Activated naive CD8-positive, alpha-beta T cell treated with anti-CD3 and anti-CD28 coated beads, Interleukin-2, amount 10 ng/mL, durations not matched to agents 7 days and 5 days (primary cell): ENCODE measurements at places on chromosomes 4 and X. TPM values are rescaled to one million over a fixed set of nuclear protein-coding genes. Genes with fewer than 3 reads are reported as not detected.

ABLIM2 gene
- total RNA-seq, result 1.7 TPM

OTC gene
- not detected for total RNA-seq

SOD3 gene
- not detected for total RNA-seq

PAGE2 gene
- total RNA-seq, result not detected

PLAC8 gene
- total RNA-seq, result 314 TPM

FAT4 gene
- 0.06 TPM for total RNA-seq

KLHL34 gene
- total RNA-seq, result 0.72 TPM

PPEF2 gene
- 0.17 TPM for total RNA-seq

ERAS gene
- not detected for total RNA-seq

GAB3 gene
- total RNA-seq, result 17.7 TPM

- DNase-seq, result no peak
Observed at GRCh38 chrX:15748841-15749240, 10.8 kb downstream of the CA5B start.

- DNase-seq, result no peak
Observed at GRCh38 chr4:62816566-62816965, 1592.7 kb downstream of the TECRL start.

DNA sequence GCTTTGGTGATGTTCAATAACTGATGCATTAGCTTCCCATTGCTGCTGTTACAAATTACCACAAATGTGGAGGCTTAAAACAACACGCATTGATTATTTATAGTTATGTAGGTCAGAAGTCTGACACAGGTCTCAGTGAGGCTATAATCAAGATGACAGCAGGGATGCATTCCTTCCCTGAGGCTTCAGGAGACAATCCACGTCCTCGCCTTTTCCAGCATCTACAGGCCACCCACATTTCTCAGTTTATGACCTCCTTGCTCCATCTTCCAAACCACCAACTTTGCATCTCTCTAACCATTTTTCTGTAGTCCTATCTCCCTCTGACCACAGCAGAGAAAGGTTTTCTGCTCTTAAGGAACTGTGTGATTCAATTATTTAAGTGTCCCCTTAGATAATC is 92.5 kb downstream of the GASK1B start:
- DNase-seq, result no peak

DNA sequence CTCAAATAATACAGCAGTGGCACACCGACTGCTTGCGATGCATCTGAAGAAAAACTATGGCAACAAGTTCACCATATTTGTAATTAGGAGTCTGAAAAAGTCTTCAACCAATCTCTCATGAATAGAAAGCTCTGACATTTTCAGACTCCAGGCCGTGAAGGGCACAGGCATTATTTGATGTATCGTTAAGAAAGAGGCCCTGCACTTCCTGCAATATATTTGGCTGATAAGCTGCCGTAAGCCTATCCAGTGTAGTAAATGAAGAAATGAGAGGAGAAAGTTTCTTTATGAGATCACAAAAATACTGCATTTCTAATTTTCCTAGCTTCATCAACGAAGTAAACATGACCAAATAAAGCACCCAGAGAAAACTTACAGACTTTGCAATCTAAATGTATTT is 613.8 kb upstream of the TECRL start:
- no peak for DNase-seq

DNA sequence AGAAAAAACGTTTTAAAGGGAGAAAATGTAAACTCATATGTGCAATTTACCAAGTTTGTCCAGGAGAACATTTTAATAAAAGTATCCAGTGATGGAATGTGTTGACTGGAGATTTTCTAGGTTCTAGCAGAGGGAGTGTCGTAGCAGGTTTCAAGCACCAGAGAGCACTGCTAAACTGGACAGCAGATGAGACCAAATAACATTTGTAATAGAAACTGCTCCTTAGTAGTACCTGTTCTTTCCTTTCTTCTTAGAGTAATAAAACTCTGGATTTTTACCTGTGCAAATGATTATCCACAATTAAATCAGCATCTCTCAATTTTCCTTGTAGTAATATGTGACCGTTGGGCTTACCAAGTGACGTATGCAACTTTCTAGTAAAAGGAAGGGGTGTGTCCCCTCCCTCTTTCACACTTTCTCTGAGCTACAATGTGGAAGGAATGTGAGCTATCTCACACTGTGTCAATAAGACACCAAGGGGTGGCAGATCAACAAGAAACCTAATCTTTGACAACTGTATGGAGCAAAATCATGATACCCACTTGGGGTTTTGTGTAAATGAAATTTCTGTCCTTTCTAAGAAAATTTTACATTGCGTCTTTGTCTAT is 9.5 kb downstream of the HPGDS start:
- DNase-seq, result no peak

DNA sequence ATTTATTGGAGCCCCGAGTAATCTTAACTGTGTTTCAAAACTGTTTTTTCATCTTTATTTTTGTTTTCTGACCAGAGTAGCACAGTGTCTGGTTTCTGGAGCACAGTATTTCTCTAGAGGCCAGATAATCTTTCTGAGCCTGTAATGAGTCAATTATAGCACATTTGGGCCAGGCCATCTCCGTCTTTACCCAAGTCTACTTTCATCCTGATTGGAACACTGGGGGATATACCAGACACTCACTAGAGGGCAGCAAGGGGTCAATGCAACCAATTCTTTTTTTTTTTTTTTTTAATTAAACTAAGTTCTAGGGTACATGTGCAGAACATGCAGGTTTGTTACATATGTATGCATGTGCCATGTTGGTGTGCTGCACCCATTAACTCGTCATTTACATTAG is 282.0 kb downstream of the ARHGAP24 start:
- no peak for DNase-seq

- peak; percentile 17 for DNase-seq
Observed at GRCh38 chrX:6226596-6227452, 1.8 kb downstream of the NLGN4X start.

- DNase-seq, result no peak
Observed at GRCh38 chrX:78708262-78708661, 39.3 kb upstream of the LPAR4 start.

DNA sequence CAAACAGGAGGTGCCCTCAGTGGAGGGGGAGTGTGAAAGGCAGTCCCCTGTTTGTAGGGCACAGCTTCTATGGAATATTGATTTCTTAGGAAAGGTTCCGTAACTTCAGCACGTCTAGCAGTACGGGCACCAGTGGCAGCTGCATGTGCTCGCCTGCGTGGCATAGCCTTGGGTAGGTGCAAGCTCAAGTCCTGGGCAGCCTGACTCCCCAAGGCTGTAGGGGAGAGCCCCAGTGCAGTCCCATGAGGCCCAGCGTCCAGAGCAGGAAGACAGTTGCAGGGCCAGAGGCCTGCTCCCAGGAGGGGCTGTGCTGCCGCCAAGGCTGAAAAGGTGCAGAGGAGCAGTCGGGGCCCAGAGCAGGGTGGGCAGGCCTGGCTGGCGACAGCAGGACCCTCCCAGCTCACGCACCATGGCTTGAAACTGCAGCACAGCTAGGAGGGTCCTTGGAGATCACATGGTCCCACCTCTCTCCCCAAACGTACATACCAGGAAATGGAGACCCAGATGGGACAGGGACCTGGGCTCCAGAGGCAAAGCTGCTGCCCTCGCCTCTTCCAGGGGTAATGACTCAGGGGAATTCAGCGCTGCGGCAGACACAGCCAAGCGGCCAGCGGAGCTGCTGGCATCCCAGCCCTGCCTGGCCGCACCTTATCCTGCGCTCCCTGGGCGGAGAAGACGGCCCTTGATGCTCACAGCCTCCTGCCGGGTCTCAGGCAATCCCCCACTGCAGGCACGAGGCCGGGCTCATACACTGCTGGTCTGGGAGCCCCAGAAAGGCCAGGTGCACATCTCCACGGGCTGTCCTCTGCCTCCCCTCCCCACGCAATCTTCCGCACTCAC is 6.0 kb upstream of the DUSP9 start:
- DNase-seq, result no peak

DNA sequence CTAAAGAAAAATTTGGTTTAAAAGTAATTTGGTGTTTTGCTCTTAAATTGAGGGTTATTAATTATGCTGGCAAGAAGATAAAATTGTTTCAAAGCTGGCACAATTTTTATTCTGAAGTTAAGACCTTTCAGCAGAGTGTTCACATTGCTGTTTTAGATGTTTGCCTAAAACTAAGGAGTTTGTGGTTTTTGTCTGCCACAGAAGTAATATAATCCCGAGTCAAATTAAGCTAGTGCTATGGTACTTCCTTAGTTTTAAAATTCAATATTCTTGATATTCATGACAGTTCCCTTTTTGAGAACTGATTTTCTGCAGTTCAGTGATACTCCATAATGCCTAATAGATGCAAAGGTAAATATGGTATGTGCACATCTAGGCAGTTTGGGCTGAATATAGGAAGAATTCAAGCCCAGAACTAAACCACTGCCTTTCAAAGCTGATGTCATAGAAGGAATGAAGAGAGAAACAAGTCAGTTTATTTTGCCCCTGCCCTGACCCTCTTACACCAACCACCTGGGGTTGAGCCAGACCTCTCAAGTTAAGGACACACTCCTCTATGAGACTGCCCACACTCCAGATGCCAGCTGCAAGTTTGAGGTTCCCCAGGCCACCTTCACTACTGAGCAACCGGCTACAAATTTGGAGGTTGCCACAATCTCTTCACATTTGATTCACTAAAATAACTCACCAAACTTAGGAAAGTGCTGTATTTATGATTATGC is 32.1 kb upstream of the VEGFC start:
- no peak for DNase-seq

DNA sequence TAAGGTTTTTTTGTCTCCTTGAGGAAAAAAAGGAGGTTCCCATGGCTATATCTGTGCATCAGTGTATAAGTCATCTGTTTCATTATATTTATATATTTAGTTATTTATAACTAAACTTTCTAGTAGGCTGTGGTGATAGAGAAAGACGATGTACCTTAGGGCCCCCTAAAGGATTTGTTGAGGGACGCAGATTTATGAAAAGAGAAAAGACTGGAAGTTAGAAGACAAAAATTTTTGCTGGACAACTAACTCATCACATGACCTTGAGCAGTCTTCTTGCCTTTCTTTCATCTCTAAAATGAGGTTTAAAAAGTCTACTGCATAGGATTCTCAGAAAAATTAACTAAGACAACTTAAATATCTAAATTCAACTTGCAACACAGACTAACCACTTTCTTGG is 6.1 kb downstream of the GASK1B start:
- no peak for DNase-seq

- DNase-seq, result no peak
Observed at GRCh38 chr4:174999407-174999806, 81.2 kb downstream of the ADAM29 start.

- DNase-seq, result no peak
Observed at GRCh38 chr4:88169298-88169697, 10.9 kb upstream of the ABCG2 start.

DNA sequence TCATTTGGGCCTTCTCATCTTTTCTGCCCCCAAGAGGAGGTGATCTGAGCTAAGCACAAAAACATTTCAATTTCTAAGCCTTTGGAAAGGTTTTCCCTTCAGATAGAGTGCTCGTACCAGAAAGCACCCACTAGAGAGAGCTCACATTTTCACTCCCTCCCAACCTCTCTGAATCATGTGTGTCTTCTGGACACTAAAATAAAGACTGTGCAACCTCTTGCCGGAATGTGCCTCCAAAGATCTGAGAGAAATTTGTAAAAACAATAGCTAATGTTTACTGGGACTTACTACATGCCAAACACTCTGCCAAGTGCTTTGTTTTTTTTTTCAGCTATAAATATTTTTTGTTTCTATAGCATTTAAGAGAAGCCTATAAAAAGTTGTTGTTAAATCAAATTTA is 120.6 kb upstream of the LNX1 start:
- no peak for DNase-seq

GRCh38 chr4:145199051-145199716 is 18.8 kb upstream of the OTUD4 start:
- no peak for DNase-seq

- DNase-seq, result no peak
Observed at GRCh38 chr4:109332926-109333464, 30.5 kb upstream of the COL25A1 start.

GRCh38 chr4:161577579-161578301 is 586.1 kb downstream of the FSTL5 start:
- no peak for DNase-seq

- DNase-seq, result no peak
Observed at GRCh38 chr4:80306260-80306659, 29.3 kb upstream of the CFAP299 start.

DNA sequence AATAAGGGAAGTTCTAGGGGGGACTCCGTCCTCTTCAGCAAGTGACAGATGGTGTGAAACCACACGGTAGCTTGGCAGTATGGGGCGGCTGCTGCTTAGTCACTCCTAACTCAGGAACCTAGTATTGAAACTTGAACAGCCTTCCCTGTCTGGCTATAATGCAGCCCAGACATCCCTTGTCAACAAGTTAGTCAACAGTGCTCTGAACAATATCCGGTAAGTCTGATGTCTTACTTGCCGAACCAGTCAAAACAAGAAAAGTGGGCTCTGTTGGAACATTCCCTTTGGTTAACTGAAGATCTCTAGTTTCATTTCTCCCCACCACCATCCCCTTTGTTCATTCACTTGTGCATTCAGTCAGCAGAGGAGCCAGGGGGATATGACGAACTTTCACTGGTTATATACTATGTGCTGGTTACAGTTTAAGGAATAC is 18.7 kb upstream of the CXCL13 start:
- no peak for DNase-seq

DNA sequence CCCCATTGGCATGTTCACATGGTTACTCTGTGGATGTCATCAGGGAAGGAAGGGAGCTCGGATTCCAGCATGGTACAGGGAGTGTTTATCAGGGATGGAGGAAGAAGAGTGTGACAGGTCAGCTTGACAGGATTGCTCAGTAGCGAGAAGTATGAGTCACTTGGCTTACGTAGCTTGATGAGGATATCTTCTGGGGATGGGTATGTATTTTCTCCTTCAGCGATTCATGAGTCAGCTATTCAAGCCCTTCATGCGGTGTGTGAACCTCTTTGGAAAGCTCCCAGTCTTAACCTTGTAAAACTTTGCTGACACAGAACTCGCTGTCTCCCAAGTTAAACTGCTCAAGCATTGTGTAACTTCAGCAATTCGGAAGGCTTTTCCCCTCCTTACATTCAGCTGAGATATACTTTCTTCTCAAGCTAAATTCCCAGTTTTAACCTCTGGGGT is 275.4 kb downstream of the ARHGAP10 start:
- DNase-seq, result no peak

GRCh38 chr4:94507708-94508107 is 56.0 kb downstream of the PDLIM5 start:
- DNase-seq, result no peak

GRCh38 chr4:181550381-181550780 is 692.8 kb upstream of the TENM3 start:
- DNase-seq, result no peak

GRCh38 chr4:86841309-86841708 is 7.9 kb downstream of the SLC10A6 start:
- no peak for DNase-seq

DNA sequence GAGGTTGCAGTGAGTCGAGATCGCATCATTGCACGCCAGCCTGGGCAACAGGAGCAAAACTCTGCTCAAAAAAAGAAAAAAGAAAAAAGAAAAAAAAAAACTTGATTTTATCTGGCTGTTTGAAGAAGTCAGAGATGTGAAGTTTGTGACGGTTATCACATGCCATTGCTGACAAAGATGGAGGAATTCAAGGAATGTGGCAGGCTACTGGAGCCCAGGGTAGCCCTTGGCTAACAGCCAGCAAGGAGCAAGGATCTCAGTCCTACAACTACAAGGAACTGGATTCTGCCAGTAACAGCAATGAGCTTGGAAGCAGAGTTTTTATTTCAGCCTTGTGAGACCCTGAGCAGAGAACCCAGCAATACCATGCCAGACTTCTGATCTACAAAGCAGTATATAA is 24.3 kb upstream of the TET2 start:
- no peak for DNase-seq

GRCh38 chr4:101044766-101045165 is 302.6 kb downstream of the PPP3CA start:
- DNase-seq, result no peak
